Skin of body (tissue), 3 donors: ENCODE measurements at places on chromosomes 12 and 14.
A peak's percentile ranks its signal among the peaks of the same experiment; 100 is the strongest.

- no peak for DNase-seq
These were observed 60.2 kb downstream of the SINHCAF start for GRCh38 chr12:31265722-31266121.

DNA sequence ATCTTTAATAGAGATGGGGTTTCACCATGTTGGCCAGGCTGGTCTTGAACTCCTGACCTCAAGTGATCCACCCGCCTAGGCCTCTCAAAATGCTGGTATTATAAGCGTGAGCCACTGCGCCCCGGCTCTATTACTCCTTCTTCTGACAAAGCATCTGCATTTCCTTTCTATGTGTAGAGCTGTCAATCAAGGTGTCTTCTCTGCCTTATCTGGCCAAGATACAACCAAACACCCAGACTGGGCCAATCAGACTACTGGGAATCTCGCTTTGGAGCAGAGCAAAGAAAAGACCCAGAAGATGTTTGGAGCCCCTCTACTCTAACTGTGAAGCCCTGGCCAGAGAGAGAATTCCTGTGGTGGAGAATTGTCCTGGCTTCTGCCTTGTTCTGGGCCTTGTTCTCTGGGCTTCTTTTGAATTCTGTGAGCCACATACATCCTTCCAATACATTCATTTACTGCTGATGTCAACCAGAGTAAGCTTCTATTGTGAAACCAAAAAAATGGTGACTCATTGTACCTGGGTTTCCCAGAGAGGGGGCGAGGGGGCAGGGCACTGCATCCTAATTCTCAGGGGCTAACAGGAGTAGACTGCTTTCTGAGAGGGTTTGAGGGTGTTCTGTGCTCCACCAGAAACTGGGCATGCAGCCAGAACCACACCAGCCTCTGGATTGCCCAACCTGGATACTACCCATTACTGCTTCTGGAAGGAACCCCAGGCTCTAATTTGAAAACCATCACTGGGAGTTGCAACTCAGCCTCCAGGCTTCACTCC, 18.8 kb upstream of the FLVCR2 start:
- no peak for DNase-seq

GRCh38 chr14:96384053-96384452, 7.9 kb upstream of the AK7 start:
- no peak for DNase-seq

GRCh38 chr12:96164951-96165811, 29.0 kb upstream of the ELK3 start:
- DNase-seq: peak; percentile 52

DNA sequence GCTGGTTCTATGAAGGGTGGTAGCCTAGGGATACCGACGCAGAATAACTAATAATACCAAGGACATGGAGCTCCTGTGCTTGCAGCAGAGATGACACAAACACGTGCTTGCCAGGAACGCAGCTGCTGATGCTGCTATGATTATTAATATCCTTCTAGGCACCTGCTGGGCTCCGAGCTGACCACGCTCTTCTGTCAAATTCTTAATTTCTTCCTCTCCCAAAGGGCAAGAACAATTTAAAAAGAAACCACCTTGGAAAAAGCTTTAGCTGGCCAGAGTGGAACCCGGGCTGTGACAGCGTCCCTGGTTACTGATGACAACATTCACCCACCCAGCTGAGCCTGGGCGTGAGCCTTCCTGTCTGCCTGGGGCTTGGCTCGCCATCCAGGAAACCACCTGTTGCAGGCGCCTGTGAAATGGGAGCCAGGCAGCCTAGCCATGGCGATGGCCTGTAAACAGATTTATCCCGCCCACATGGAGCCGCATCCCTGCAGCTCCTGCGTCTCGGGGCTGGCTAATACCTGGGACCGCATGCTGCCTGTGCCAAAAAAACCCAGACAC, 28.8 kb downstream of the CLMN start:
- no peak for DNase-seq

GRCh38 chr14:74621556-74621955, 9.5 kb upstream of the LTBP2 start:
- no peak for DNase-seq

DNA sequence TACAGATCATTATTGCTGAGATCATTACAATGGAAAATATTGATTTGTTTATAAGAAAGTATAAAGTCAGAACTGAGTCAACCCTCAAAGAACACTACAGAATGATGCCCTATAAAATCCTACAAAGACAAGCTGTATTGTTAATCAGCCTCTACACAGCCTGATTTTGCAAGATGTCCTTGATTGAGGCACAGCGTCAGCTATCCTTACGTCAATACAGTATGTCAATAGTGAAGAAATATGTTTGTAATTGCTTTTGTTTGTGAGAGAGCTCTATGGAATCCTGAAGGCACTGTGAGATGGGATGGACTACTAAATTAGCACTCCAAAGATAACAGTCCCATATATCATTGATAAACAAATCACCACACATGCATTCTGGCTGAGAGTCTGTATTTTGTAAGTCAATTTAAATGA, 70.7 kb downstream of the RASSF9 start:
- DNase-seq: no peak

DNA sequence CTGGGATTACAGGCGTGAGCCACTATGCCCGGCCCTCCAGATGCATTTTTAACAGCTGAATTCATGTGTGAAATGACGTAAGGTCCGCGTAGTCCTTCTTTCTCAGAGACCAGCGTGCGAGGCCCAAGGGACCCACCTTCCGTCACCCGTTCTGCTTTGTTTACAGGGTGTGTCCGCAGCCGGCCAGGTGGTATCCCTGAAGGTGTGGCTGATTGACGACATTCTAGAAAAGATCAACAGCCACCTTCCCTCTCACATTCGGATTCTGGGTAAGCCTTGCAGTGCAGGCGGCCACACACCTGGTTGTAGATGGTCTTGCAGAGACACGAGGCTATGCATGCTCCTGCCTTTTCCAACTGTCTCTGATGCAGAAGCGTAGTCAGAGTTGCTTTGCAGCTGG, 9.9 kb downstream of the PUS1 start:
- no peak for DNase-seq

DNA sequence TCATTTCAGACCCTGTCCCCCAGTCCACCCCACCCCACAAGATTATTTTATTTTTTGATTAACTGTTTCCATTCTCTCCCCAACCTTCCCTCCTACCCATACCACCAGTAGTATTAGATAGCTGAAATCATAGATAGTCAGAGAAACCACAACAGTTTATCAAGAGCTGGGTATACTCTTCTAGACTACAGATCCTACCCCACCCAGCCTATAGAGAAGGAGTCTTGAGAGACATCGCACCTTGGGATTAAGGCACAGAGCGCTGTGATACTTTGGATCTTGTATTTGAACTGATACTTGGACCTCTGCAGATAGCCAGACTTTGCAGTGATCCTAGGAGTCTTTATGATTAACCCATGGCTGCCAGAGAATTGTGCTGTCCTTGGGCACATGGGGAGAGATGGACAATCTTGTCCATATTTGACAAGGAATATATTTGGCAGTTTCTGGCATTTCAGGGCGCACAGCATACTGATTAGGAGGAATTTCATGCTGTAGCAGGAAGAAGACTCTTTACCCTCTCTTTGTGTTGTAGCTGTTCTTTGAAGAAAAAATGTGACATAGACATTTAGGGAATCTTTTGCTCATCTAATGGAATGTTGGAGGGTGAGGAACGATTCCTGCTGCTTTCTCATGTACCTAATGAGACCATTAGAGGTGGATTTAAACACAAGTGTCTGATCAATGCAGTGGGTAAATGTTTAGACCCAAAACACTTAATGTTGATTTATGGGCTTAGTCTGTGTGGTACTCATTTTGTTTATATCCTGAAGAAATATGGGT, 982 bp downstream of the RBMS2 start:
- peak; percentile 52 for DNase-seq

- DNase-seq: peak; percentile 77
These were observed 258.4 kb downstream of the CACNA1C start for GRCh38 chr12:2311020-2311778.

- no peak for DNase-seq
These were observed 54.4 kb upstream of the BMP4 start for GRCh38 chr14:54010981-54011380.

DNA sequence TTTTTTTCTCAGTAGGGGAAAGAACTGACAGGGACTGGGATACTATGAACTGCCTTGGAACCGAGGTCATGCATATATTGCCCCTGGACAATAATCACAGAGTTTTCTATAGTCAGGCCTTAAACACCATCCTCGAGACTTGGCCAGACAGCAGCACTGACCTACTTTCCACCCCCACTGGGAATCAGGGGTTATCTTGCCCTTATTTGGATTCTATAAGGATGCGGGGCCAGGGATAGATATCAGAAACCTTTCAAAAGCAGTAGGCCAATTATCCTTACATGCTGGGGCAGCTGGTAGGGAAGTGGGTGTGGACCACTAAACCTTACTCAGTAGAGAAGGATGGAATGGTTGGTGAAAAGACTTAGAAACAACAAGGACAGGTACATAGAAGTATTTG, 2.0 kb downstream of the ZNF219 start:
- DNase-seq: no peak

GRCh38 chr12:82858534-82858917, 171.8 kb downstream of the TMTC2 start:
- DNase-seq: no peak

GRCh38 chr14:20522332-20522731, 17.0 kb downstream of the RNASE10 start:
- DNase-seq: no peak

DNA sequence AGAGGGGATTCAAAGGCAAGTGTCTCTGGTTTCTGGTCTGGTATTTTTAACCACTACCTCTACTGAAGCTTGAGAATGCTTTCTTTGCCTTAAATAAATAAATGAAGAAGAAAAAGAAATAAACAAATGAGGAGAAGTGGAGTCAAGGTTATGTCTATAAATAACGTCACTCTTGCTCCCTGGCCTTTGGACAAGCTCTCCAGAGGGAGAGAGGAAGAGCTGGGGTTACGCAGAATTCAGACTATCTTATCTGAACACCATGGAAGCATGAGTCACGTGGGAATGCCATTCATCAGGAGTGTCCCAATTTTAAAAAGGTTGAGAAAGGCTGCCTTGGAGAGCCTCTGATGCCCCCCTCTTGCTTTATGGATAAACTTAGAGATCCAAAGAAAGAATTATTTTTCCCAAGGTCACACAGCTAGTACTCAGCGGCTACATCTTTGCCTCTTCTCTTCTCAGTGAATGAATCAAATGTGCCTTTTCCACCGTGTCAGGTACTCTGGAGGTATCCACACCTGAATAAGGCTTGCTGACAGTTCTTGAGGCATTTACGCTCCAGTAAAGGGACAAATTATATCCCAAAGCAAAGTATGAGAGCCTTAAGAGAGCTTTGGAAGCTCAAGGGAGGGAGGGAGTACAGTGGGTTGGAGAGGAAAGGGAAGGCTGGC, 12.9 kb upstream of the MSI1 start:
- no peak for DNase-seq

- DNase-seq: no peak
These were observed 137.5 kb upstream of the KRAS start for GRCh38 chr12:25388183-25388582.

- no peak for DNase-seq
These were observed 48.7 kb downstream of the BEGAIN start for GRCh38 chr14:100538351-100539002.

DNA sequence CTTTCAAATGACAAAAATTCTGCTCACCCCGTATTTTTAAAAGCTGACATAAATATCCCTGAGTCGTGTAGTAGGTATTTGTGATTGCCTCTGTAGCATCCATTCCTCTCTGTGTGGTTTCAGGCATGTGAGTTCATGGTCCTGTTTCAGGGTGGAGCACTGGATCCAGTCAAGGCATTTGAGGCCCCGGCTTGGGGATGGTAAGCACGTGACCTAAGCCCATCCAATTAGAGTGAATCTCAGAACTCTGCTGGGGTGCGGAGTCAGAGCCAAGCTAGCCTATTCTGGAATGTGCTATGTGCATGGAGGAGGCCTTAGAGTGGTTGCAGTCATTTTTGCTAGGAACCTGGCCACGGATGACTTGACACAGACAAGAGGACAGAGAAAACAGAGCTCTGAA, 4.3 kb upstream of the CSRP2 start:
- DNase-seq: no peak

DNA sequence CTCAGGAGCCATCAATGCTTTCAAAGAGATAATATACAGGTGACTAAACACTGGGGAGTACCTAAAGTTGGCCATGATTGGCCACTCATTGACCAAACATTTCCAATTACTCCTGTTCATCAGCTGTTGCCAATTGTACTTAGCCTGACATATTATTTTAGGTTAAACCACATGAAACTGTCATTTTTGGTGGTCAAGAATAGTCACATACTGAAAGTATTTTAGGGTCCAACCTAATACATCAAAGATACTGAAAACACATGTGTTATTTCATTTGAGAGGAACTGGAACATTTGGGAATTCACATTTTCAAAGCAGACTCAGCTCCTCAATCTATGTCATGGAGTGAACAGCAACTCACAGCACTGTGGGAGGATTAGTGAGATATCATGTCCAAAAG, 63.9 kb upstream of the KCNA5 start:
- DNase-seq: no peak

- no peak for DNase-seq
These were observed 101.5 kb downstream of the SMOC1 start for GRCh38 chr14:69980457-69981425.

DNA sequence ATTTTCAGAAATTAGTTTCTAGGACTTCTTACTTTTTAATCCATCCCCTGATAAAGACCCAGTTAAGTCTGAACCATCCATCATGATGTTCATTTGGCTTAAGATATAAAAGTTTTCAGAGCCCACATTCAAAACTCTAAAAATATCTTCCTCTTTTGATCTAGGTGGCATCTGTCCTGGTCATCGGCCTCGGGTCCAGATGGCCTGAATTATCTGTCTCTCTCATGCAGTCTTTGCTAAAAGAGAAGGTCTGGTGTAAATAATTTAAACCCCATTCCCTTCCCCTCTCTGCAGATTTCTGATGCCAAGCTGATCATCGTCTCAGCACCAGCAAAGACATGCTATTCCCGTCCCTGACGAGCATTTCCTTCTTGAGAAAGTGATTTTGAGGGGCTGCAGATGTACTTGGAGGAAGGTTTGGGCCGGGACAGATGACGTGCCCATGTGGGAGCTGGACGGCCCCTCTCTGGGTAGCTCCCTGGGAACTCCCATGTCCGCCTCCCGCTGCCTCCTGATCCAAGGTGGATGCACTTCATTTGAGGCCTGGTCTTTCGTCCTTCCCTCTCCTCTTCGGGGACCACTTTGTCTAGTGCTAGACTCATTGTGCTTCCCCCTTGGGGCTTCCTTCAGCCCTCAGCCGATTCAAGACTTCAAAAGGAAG, 173.0 kb upstream of the PRMT8 start:
- DNase-seq: no peak

GRCh38 chr12:18653465-18653864, 84.3 kb downstream of the PLCZ1 start:
- no peak for DNase-seq
